ENCODE measurements at places on chromosomes 6 and 20.

DNA sequence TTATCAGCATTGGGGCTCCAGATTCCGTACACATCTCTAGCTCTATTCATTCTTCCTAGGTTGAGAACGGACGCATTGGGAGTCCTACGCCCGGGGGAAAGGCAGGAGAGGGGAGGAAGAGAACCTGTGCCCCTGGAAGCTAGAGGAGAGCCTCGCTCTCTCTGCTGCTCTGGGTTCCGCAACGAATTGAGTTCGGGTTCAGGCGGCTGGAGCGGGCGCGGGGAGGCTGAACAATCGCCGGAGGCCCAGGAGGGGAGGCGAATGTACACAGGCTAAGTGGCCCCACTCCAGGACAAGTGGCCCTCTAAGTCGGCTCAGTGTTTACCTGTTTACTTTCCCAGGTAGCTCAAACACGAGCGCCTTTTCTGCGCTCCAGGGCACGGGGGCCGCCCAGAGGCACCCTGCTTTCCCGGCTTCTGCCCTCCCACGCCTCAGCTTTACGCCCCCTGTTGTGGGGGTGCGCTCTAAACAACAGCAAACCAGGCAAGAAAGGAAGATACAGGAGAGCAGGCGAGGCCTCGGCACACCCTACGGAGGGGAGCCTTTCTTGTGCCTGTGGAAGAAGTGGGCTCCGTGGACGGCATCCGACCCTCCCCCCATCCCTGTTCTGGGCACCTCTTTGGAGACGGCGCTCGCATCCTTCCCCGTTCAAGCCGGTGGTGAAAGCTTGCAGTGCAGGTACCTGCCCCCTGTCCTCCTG, 4.6 kb upstream of the NKX2-2 start:
- DNase-seq: no peak

DNA sequence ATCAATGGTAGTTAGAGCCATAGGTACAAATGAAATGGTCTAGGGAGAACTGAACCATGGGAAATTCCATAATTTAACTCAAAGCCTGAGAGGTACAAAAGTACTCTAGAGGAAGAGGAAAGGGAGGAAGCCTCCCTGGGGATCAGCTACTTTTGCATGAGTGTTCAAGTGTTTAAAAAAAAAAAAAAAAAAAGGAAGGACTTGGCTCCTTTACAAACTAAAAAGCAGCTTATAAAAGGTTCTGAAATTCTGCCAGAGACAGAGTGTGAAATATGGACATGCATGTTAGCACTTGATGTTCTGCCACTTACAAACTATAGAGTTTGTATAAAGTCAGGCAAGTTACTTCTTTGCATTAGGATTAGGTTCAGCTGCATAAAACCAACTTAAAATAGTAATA, 290.0 kb downstream of the TBC1D7 start:
- no peak for DNase-seq

DNA sequence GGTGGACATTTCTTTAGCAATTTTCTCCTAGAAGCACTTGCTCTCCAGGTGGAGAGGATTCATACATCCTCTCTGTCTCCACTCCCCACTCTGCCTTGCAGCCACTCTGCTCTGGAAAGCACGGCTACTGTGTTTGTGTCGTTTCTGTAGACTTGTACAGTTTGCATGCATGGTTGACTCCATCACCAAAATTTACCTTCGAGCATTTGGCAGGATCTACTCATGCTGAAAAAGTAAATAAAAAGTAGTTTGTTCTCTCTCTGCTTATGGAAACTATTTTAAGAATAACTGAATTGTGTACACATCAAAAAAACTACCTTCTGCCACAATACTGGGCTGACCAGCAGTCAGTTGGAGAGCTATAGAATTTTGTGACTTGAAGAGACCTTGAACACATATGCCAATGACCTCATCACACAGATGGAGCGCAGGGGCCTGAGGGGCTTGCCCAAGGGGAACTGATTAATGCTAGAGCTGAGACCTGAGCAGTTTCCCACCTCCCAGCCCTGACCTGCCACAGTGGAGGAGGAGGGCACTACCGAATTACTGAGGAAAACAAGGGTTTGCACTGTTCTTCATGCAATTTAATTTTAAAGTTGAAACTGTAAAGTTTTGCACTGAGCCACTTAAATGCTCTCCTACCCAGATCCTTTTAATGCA, 33.7 kb upstream of the FOXQ1 start:
- DNase-seq: no peak

DNA sequence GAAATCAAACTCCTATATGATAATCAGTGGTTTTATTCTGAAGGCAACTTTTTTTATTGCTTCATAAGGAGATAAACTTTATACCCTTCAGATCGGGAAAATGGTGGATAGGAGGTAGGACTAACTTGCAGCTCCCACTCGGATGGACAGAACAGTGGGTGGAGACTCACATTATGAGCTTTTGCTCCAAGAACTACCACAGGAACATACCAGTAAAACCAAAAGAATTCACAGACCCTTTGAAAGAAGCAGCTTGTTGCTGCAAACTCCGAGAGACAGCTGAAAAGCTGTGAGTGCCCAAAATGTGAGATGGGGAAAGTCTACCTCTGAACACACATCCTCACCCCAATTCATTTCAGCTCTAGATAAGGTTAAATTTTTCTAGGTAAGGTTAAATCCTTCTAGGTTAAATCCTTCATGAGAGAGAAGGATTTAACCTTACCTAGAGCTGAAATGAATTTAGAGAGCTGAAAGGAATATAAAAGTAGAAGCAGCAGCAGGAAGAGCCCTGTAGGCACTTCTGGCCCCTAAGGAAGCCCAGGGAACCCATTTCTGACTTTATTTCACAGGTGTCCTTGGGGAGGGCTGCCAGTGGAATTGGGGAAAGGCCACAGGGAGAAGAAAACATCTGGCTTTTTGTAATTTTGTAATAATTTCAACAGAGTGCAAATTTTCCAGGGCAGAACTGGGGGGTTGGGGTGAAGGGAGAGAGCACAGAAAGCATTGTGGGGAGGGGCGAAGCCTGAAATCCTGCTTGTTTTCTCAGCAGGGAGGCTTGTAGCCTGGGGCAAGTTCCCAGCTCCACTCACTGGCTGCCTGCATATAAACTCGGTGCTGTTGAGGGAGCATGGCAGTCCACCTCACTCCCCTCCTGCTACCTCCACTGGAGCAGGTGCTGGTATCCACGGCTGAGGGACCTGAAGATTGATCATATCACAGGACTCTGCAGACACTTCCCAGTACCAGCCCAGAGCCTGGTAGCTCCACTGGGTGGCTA, 65.9 kb upstream of the HCRTR2 start:
- no peak for DNase-seq

DNA sequence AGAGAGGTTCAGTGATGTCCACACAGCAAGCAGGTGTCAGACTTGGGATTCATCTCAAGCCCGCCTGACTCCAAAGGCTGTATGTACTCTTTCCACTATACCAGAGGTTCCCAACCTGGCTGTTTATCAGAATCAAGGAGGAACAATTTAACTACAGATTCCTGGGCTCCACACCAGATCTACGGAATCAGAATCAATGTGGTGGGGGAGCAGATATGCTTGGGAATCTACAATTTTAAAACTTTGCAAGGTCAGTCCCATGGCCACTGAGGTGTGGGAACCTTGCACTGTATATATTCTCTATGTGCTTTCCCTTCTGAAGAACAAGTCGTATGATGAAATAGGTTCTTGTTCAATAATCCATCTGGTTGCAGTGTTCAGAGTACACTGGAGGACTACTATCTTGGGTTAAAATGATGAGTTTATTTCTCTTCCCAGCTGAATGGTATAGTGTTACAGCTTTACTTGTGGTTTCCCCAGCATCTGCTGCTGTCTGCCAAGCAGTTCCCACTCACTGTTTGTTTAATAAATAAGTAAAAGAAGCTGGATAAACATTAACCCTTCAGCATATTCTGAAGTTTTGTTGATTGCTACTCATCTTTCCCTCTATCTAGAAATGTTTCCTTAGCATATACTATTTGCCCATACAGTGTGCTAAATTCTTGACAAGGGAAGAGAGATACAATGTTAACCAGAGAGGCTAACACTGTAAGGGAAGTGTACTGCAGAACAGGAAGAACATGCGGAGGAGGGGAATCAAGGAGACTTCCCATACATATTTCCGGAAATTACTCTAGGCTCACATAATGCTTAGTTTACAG, 9.9 kb downstream of the TTI1 start:
- DNase-seq: no peak

GRCh38 chr6:142152746-142153145, 5.7 kb downstream of the VTA1 start:
- peak; percentile 57 for DNase-seq

DNA sequence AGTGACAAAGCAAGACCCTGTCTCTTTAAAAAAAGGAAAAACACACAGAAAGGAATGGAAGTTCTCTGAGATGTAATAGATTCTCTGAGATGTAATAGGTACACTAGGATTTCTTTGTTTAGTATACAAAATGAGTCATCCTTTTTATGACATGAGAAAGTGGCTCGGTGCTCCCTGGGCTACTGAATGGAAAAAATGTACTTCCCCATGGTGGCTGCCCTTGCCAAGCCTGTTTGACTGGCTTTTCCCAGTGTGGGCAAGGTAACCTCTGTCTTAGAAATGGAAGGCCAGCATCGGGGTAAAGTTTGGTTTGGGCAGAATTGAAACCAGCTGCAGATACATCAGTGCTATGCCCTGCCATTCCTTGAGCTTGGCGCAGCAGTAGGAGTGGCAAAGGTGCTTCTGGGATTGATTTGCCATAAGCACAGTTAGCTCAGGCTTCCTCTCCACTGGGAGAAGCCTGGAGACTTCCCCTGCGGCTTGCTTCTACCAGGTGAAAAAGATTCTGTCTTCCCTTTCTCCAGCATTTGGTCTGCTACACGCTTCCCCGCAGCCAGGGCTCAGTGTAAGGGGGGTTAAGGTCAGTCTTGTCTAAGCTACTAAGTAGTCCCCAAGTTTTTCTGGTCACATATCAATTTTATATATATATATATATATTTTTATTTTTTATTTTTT, 24.5 kb downstream of the ARFGEF2 start:
- DNase-seq: no peak

- DNase-seq: no peak
Observed at GRCh38 chr6:66190858-66191257, 483.8 kb upstream of the EYS start.
